ENCODE measurements at places on chromosomes 4 and X. TPM values are rescaled to one million over a fixed set of nuclear protein-coding genes. Genes with fewer than 3 reads are reported as not detected.

DNA sequence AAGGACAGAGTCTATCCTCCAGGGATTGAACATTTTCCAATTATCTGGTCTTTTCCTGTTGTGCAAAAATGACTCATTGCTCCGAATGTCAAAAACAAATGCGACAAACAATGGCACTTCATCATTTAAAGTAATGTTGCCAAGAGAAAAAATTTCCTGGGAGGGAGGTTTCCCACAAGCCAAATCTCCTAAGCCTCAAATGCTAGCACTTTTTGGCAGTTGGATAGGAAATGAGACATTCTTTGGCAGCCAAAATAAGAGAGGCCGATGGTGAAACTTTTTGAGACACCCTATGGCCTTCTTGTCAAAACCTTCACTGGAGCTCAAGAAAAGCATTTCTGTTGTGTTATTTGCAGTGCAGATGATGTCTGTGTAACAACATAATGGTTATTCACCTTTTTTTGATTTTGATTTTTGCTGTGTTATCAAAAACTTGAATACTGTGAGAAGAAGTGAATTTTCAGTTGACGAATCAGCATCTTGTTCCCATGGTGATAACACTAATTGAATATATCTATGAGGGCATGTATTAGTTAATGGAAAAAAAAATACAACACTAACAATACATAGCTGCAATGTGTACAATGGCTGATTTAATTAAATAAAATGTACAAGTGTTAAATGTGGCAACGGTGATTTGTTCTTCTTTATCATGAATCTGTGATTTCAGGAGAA, 333.8 kb downstream of the ANK2 start:
- no peaks in the 10 kb centered on the region for H3K27me3 ChIP-seq
- peak; percentile 94 for DNase-seq
- H3K36me3 ChIP-seq: no peaks in the 10 kb centered on the region
- H3K4me3 ChIP-seq: peak overlapping the region; percentile 11
- peaks cover 38% of the 10 kb centered on the region for H3K4me1 ChIP-seq
- peak overlapping the region; percentile 84 for H3K27ac ChIP-seq

- peak; percentile 89 for DNase-seq
- H3K36me3 ChIP-seq: no peaks in the 10 kb centered on the region
- H3K4me3 ChIP-seq: peak overlapping the region; percentile 9
Observed at GRCh38 chr4:43331226-43332051, 438.9 kb downstream of the GRXCR1 start.

DNA sequence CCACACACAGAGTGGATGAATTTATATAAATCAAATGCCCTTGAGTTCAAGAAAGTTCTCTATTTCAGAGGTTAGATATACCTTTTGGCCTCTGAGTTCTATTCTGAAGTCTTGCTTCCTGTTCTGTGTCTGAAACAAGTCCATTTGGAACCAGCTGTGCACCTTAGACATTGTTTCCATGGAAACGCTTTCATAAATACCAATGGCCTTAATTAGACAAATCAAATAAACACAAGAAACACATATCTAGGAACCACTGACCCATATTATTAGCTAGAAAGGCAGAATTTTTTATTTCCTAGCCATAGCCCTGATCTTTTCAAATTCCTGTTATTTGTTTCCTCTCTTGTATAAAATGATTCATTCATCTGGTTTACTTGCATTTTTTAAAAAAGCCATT, 8.4 kb upstream of the C4orf54 start:
- H3K27ac ChIP-seq: no peak overlapping the region
- H3K4me1 ChIP-seq: no peaks in the 10 kb centered on the region
- H3K27me3 ChIP-seq: no peaks in the 10 kb centered on the region
- DNase-seq: no peak
- H3K4me3 ChIP-seq: no peak overlapping the region

Gene SHROOM2
- total RNA-seq: 0.22 TPM

Gene PIN4
- total RNA-seq: 4.9 TPM

Gene USO1
- 117 TPM for total RNA-seq

Gene NAA15
- 29.2 TPM for total RNA-seq

Measured in GM23248 (cell line).